ENCODE measurements at places on chromosomes 5 and 9. TPM values are rescaled to one million over a fixed set of nuclear protein-coding genes. Genes with fewer than 3 reads are reported as not detected.

GRCh38 chr5:1052076-1052475, 43.5 kb downstream of the NKD2 start:
- no peak overlapping the region for H3K27ac ChIP-seq
- no peak for DNase-seq
- H3K4me3 ChIP-seq: no peak overlapping the region

GRCh38 chr9:120904061-120904977, 22.3 kb downstream of the TRAF1 start:
- H3K27ac ChIP-seq: no peak overlapping the region
- peaks cover 4% of the 10 kb centered on the region for H3K36me3 ChIP-seq
- no peak overlapping the region for H3K4me3 ChIP-seq

The MAP1B gene
- 20.6 TPM for total RNA-seq

- no peaks in the 10 kb centered on the region for H3K36me3 ChIP-seq
- H3K4me3 ChIP-seq: no peak overlapping the region
- no peak for DNase-seq
- H3K27me3 ChIP-seq: no peaks in the 10 kb centered on the region
- no peak overlapping the region for H3K27ac ChIP-seq
- no peaks in the 10 kb centered on the region for H3K4me1 ChIP-seq
Observed at GRCh38 chr5:100791391-100791790, 111.7 kb downstream of the ST8SIA4 start.

DNA sequence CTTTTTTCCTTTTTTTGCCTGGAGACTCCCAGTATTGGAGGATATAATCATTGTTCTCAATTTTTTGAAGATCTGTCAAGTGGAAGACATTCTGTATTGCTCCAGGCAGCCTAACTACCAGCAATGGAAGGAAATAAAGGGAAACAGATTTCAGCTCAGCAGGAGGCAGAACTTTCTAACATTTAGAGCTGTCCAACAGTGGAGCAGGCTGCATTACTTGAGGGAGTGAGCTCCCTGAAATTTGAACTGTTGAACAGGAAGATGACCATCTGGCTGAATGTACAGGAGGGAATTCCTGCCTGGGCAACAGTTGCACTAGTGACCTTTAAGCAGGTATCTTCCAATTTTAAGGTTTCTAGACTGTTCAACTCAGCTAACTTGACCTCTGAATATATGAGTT, 1.1 kb upstream of the GAPVD1 start:
- DNase-seq: no peak
- H3K4me1 ChIP-seq: peaks cover 31% of the 10 kb centered on the region
- no peaks in the 10 kb centered on the region for H3K27me3 ChIP-seq
- H3K36me3 ChIP-seq: peaks cover 4% of the 10 kb centered on the region

The GRIA1 gene
- 10.3 TPM for total RNA-seq

- H3K27me3 ChIP-seq: no peaks in the 10 kb centered on the region
- no peaks in the 10 kb centered on the region for H3K36me3 ChIP-seq
- H3K4me1 ChIP-seq: no peaks in the 10 kb centered on the region
- H3K4me3 ChIP-seq: no peak overlapping the region
- no peak overlapping the region for H3K27ac ChIP-seq
Observed at GRCh38 chr9:2718698-2719033, 1.4 kb downstream of the KCNV2 start.

The COX7C gene
- total RNA-seq: 368 TPM
